ENCODE measurements at places on chromosomes 6 and 20.

DNA sequence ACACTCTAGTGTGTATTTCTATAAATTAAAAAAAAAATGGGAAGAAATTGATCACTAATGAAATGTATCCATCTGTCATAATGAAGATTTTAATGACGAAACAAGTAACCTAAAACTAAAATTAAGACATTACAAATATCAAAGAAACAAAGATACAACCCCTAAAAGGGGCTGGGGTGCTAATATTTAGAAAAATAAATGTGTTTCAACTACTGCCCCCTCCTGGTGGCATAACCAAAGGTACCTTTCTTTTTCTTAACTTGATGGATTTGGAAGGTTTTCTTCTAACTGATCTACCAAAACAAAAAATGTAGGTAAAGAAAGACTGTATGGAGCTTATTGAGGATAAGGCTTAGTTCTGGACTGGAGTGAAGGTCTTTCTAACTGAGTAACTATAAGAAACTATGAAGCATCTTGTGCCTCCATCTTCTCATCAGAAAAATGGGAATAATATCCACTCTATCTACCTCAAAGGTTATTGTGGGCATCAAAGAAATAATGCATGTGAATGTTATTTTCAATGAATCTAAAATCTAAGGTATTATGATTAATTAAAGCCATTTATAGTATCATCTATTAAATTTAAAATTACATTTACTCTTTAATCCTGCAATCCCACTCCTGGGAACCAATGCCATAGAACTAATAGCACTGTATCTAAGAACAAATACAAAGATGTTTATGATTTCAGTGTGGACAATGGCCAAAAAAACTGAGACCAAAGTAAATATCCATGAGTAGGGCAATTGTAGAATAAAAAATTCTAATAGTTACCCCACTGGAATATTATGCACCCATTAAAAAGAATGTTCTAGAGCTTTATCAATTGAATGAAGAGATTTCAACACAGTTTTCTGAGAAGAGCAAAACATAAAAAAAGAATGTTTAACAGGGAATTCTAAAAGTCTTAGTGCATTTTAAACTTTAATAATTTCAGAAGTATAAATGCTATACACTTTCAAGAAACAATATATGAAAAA, 117.2 kb downstream of the BACH2 start:
- no peak for DNase-seq

DNA sequence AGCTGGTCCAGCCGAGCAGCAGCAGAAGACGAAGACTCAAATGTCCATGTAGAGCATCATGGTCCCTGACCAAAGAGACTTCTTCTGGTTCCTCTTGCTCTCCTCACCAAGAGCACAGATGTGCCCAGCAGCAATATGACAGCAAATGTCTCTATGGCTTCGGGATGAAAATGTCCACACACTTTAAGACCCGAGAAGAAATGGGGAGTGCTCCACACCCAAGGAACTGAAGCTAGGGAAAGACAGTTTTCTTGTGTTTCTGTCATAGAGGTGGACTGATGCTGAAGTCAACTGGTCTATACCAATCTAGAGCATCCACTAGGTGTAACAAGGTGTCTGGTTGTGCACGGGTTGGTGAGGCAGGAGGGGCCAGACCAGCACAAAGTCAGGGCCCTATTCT, 4.5 kb upstream of the CPNE1 start:
- no peak for DNase-seq

DNA sequence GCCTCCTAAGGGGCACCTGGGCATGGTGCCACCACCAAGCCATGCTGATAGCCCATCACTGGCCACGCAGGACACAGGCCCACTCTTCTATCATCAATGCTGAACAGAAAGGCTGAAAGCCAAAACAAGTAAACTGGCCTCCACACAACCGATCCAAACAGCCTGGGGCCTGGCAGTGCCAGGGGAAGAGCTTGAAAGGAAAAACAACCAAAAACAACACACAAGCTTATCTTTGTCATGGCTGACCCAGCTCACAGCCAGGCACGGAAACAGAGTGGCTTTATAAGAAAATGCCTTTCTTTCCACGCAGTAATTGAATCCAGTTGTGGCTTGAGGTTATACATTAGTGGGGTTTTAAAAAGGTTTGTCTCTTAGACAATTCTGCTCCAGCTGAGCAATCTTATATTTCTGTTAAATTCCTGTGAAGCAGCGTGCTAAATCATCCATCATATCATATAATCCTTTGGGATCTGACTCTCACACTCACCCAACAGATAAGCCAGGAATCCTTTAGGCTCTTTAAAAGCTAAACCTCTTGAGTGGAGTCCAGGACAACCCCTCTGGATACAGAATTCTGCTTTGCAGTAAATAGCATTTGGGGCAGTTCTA, 65.4 kb upstream of the SLC22A16 start:
- DNase-seq: no peak

GRCh38 chr6:135360222-135360621, 137.3 kb downstream of the AHI1 start:
- no peak for DNase-seq

- DNase-seq: no peak
Measured at GRCh38 chr6:27478141-27478705, 5.3 kb upstream of the ZNF184 start.

DNA sequence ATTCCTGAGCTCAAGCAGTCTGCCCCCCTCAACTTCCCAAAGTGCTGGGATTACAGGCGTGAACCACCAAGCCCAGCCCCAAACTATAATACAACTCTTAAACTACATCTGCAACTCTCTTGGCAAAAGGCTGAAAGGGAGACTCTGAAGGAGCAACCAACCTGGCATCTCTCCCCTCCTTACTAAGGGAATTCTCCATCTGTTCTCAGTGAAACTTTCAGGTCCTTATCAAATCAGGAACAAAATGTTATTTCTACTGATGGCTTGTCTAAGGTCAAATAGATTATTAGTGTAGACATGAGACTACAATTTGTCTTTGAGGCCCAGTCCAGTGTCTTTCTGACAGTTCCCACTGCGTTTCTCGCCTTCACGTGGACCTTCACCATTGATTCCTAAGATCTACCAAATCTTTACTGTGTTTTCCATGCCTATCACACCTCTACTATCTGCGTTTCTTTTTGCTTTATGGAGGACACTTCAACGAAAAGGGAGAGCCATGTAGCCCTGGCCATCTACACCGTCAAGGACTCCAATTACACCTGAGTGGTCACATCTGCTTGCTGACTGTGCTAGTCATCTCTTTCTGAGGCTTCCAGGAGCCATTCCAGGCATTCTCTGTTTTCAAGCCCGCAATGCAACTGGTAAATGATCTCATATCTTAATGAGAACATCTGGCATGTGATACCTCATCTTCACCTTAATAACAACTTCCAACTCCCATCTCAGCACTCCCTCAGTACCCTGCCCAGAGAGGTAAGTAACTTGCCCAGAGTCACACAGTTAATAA, 405.7 kb upstream of the CITED2 start:
- DNase-seq: no peak

DNA sequence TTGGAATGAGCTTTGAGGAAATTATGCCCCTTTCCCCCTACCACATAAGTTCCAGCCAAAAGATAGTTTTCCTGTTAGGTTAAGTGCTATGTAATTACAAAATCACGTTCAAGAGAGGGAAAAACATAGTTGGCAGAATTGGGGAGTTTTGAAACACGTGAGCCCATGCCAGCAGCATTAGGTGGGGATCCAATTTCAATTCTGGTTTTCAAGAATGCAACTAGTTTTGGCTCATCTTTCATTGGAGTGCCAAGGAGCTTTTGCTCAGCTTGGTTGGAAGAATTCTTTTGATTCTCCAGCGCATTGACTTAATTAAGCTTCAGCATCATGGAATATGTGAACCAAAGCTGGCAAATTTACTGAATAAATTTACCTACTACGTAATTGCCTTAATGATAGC, 95.9 kb downstream of the SAMD5 start:
- no peak for DNase-seq

GRCh38 chr6:140824595-140824994, 1308.1 kb upstream of the GJE1 start:
- no peak for DNase-seq

- no peak for DNase-seq
Measured at GRCh38 chr6:132068766-132069165, 117.6 kb upstream of the CCN2 start.

DNA sequence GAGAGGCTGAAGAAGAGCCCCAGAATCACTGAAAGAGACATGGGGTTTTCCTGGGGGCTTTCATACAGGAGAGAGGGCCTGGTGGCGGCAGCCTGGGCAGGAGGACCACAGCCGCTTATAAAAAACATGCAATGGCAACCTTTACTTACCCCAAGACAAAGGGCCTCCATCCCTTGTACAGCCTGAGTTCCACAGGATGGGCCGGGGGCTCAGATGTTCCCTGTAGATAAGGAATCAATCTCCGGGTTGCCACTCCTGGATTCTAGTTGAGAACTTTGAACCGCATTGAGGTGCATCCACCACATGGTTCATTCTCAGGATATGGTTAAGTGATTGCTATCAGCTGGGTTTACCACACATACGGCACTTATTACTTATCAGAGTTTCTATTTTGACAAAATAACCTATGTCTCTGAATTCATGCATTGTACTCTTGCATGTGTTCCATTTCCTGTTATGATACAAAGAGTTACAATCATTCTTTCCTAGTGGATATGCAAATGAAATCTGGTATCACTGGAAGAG, 677.6 kb downstream of the KIF16B start:
- DNase-seq: no peak

DNA sequence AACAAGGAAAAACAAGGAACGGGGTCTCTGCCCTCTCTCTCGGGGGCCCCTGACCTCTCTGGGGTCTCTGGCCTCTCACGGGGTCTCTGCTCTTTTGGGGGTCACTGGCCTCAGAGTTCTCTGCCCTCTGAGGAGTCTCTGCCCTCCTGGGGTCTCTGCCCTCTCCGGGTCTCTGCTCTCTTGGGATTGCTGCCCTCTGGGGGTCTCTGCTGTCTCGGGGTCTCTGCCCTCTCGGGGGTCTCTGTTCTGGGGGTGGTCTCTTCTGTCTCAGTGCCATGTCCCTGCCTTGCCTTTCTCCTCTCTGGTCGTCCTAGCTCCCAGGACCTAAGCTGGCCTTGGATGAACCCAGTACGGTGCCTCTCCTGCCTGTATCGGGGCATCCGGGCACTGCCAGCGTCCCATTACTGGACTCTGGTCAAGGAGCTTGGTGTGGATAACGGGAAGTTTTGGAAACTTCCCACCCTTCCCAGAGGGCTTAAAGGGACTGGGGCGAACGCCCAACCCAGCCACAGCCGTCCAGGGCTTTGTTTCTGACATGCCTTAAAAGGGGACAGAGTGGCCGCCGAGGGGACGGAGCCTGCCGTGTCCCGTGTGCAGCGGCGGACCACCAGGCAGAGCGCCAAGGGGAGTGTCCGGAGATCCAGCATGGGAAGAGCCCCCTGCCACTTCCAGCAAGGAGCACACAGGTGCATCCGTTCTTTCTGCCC, 24.7 kb upstream of the MRGBP start:
- DNase-seq: no peak

- no peak for DNase-seq
Measured at GRCh38 chr20:13041574-13042457, 33.0 kb downstream of the SPTLC3 start.

DNA sequence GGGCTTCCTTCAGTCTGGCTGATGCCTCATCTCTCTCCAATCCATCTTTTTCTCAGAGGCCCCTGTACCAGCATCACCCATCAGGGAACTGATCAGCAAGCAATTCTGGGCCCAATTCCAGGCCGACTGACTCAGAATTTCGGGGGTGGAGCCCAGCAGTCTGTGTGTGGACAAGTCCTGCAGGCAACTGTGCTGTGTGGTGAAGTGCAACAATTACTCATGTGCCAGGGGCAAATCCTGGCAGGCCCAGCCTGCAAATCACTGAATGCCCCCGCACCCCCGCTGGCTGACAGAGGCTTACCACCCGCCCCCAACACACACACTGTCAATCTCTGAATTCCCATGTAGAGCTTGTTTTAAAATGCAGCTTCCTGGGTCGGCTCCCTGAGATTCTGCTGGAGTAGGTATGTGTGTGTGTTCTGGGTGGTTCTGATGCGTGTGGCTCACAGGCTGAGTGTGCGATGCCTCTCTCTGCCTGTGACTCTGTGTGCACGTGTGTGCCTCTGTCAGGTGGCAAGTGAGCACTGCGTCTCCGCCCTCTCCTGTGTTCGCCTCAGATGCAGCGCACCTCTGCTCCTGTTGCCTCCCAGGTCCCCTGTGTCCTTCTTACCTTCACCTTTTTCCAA, 45.4 kb downstream of the SSR1 start:
- DNase-seq: no peak

DNA sequence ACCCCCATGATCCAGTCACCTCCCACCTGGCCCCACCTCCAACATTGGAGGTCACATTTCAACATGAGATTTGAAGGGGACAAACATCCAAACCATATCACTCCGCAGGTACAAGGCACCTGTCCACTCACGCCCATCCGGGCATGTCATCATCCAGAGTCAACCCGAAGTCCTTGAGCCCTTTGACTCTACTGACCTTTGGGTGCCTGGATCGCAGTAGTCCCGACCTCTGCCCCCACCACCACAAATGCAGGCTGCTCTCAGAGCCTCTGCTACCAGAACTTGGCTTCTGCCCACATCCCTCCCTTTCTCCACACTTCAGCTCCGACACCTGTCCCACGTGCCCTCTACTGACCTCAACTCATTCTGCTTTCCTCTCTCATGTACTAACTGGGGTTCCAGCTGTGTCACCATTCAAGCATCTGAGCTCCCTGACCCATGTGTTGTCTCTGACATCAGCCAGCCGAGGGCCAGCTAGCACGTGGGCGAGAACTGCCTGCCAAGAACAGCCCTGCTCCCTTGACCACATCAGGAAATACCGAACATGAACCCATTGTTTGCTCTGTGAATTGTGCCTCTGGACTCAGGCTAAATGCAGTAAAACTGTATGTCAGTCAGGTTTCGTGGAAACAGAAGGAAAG, 498.3 kb upstream of the SULF2 start:
- no peak for DNase-seq

DNA sequence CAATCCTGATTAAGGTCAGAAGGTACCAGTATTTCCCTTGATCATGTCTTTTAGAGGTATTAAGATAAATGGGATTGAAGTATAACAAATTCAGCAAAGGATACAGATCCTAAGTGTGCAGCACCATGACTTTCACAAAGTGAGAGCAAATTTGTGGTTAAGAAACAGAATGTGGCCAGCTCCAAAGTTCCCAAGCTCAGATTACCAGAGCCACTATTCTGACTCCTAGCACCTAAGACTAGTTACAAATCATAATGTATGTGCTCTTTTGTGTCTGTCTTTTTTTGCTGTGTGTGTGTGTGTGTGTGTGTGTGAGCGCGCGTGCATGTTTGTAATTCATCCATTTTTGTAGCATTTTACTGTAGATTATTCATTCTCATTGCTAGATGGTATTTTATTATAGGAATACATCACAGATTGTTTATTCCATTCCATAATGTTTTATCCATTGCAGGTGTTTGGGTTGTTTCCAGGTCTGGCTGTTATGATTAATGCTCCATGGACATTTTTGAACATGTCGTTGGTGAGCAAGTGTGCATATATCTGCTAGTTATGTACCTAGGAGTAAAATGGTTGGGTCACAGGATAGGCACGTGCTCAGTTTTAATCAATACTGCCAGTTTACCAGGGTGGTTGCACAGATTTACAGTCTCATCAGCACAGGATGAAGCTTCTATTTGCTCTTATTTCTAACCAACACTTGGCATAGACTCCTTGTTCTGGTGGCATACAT, 314.0 kb upstream of the JAG1 start:
- DNase-seq: no peak

GRCh38 chr6:152353440-152353839, 283.7 kb downstream of the SYNE1 start:
- DNase-seq: no peak

- DNase-seq: no peak
Measured at GRCh38 chr20:2453792-2454191, 16.8 kb downstream of the SNRPB start.
